A549 treated with AZD2906 at 1 μM for 4 hours (cell line): ENCODE measurements at places on chromosomes 2 and 18. TPM values are rescaled to one million over a fixed set of nuclear protein-coding genes. Genes with fewer than 3 reads are reported as not detected.

PLEKHH2 gene
- 1.6 to 2.1 TPM (median 1.9 TPM) in 5 replicates for total RNA-seq

DRC1 gene
- 0.11 to 0.35 TPM (median 0.29 TPM) in 5 replicates for total RNA-seq

MYL1 gene
- total RNA-seq, result not detected in 5 replicates

ACTG2 gene
- 0.26 to 0.40 TPM (median 0.31 TPM) in 5 replicates for total RNA-seq

ATP6V1C2 gene
- 0.12 to 0.29 TPM (median 0.23 TPM) in 5 replicates for total RNA-seq

ADD2 gene
- total RNA-seq, result 22.2 to 29.0 TPM (median 25.0 TPM) in 5 replicates

INHA gene
- total RNA-seq, result 0.21 to 0.59 TPM (median 0.52 TPM) in 5 replicates

CIB4 gene
- total RNA-seq, result 0.17 to 0.19 TPM in 2 of 5 replicates, not detected in the others

NT5DC4 gene
- 0.06 to 0.94 TPM in 2 of 5 replicates, not detected in the others for total RNA-seq

KLHL14 gene
- total RNA-seq, result not detected in 5 replicates

IL18R1 gene
- total RNA-seq, result 1.0 to 1.4 TPM (median 1.4 TPM) in 5 replicates

VWA3B gene
- total RNA-seq, result 0.09 to 0.14 TPM (median 0.12 TPM) in 3 of 5 replicates, not detected in the others

ANKRD29 gene
- total RNA-seq, result 13.8 to 18.8 TPM (median 17.3 TPM) in 5 replicates

UNC80 gene
- not detected in 5 replicates for total RNA-seq

MAP3K20 gene
- total RNA-seq, result 22.6 to 33.3 TPM (median 27.5 TPM) in 5 replicates

LYG2 gene
- total RNA-seq, result not detected in 5 replicates

MERTK gene
- 3.0 to 4.3 TPM (median 3.3 TPM) in 5 replicates for total RNA-seq

ZAP70 gene
- 0.02 to 0.18 TPM (median 0.04 TPM) in 4 of 5 replicates, not detected in the other for total RNA-seq

OTOS gene
- total RNA-seq, result 0.20 TPM in 1 of 5 replicates, not detected in the others

LAMA3 gene
- total RNA-seq, result 47.1 to 67.6 TPM (median 63.5 TPM) in 5 replicates

PRSS56 gene
- 0.06 to 0.17 TPM (median 0.09 TPM) in 5 replicates for total RNA-seq

MEP1B gene
- 0.04 to 0.10 TPM (median 0.05 TPM) in 5 replicates for total RNA-seq

PJVK gene
- total RNA-seq, result 1.1 to 1.6 TPM (median 1.4 TPM) in 5 replicates

HOXD1 gene
- total RNA-seq, result 0.08 to 0.27 TPM (median 0.26 TPM) in 5 replicates

G6PC2 gene
- not detected in 5 replicates for total RNA-seq

REG3G gene
- total RNA-seq, result not detected in 5 replicates

NEDD4L gene
- total RNA-seq, result 35.5 to 42.1 TPM (median 38.9 TPM) in 5 replicates

RUFY4 gene
- total RNA-seq, result 0.08 TPM in 1 of 5 replicates, not detected in the others

CEBPZ gene
- 58.3 to 82.9 TPM (median 63.7 TPM) in 5 replicates for total RNA-seq

TEKT4 gene
- total RNA-seq, result not detected in 5 replicates

ZNF385B gene
- 0.07 to 0.21 TPM (median 0.13 TPM) in 4 of 5 replicates, not detected in the other for total RNA-seq

KCNG2 gene
- total RNA-seq, result 0.06 TPM in 2 of 5 replicates, not detected in the others

KANSL3 gene
- 21.6 to 24.3 TPM (median 22.3 TPM) in 5 replicates for total RNA-seq

CFAP65 gene
- total RNA-seq, result 0.11 to 0.32 TPM (median 0.17 TPM) in 5 replicates

ADAM23 gene
- total RNA-seq, result 8.4 to 10.3 TPM (median 9.1 TPM) in 5 replicates
